Amygdala (tissue), 56 donors: ENCODE measurements at places on chromosomes 6 and 20.

- no peak for DNase-seq
Observed at GRCh38 chr20:59446376-59446775, 146.0 kb downstream of the EDN3 start.

- no peak for DNase-seq
Observed at GRCh38 chr20:56750430-56750829, 121.3 kb downstream of the TFAP2C start.

GRCh38 chr6:31285486-31285885, 13.6 kb upstream of the HLA-C start:
- no peak for DNase-seq

DNA sequence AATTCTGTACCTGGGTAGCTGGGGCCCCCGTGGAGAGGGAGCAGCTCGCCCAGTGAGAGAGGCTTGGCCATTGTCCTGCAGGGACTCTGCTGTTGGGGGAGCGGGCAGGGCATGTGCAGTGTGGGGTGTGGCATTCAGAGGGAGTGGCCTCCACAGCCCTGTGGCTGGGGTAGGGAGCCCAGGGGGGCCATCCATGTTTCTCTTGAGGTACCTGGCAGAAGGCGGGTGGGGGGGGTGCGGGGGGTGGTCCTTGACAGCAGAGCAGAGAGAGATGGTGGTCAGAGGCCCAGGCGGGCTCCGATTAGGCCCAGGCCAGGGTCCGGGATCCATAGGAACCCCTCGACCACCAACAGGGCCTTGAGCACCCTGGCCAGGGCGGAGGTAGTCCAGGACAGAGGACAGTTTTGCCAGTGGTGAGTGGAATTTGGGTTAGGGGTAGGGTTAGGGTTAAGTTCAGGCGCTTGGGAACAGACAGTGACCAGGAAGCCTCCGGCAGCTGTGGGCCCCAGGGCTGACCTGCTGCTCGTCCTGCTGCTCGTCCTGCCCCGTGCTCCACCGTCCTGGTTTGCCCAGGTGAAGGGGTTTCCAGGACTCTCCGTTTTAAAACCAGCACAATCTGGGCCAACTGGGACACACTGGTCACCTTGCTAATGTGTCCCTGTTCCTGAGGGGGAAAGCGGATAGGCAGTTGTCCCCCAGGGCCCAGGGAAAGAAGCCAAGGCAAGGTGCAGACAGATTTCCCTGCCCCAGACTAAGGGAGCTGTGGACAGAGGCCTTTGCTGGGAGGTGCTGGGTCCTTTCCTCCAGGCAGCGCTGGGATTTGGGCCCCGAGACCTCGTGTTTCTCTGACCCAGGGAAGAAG, 24.8 kb upstream of the MYT1 start:
- DNase-seq = no peak

- DNase-seq = no peak
Observed at GRCh38 chr6:19805129-19805481, 32.1 kb upstream of the ID4 start.

- no peak for DNase-seq
Observed at GRCh38 chr6:51531623-51532022, 555.8 kb downstream of the PKHD1 start.

DNA sequence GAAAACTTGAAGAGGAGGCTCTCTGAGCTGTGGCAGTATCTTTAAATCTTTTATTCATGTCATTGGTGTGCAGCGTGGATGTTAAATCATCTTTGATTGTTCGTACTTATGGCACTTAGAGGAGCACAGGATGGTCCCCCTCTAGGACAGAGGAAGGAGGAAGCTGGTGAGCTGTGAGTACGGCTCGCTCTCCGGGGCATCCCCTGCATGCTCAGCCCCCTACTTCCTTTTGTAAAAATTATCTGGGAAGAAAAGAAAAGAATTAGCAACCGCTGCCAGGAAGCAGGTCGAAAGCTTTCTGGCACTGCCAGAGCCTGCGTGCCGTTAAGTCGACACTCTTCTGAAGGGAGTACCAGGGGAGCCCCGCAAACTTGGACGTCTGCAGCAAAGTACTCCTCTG, 158.5 kb downstream of the SYNDIG1 start:
- no peak for DNase-seq

- DNase-seq = no peak
Observed at GRCh38 chr20:49282584-49283171, 4.8 kb upstream of the ZNFX1 start.

DNA sequence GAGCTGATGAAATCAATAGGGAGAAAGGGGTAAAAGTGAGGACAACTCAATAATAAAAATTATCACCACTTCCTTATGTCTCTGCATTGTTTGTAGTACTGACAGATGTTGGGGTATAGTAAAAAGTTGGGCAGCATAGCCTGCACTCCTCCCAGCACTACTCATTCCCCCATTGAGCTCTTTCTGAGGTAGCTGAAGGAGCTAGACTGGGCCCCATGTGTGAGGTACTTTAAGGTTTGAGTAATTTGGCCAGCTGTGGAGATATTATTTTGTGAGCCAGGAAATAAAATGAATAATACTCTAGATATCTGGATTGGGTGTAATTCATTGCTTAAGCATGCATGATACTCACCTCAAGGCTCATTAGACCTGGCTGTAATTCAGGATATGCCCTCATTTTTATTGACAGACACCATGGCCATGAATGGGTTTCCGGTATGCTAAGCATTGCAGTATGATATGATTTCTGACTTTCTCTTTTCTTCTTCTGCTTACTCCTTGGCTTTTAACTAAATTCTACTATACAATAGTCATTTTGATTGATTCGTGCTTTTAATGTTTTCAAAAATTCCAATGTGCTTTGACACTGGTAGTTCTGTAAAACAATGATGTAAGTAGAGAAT, 283.9 kb upstream of the RIMS1 start:
- no peak for DNase-seq

- DNase-seq = no peak
Observed at GRCh38 chr20:62269378-62269777, 31.1 kb downstream of the OSBPL2 start.

- DNase-seq = no peak
Observed at GRCh38 chr6:152457949-152458624, 179.1 kb downstream of the SYNE1 start.

DNA sequence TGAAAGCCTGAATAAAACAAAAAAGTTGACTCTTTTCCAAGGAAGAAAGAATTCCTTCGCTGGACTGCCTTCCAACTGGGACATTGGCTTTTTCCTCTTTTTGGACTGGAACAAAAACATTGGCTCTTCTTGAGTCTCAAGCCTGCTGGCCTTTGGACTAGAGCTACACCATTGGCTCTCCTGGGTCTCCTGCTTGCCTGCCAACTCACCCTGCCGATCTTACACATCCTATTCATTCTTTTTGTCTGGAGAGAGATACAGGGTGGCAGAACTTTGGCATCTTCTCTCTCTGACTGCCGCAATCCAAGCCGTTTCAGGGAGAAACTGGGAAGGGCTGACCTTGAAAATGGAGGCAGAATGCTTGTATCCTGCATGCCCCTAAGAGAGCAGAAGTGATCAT, 20.2 kb downstream of the DDO start:
- DNase-seq = no peak

GRCh38 chr6:144417681-144418080, 132.5 kb downstream of the UTRN start:
- DNase-seq = no peak

DNA sequence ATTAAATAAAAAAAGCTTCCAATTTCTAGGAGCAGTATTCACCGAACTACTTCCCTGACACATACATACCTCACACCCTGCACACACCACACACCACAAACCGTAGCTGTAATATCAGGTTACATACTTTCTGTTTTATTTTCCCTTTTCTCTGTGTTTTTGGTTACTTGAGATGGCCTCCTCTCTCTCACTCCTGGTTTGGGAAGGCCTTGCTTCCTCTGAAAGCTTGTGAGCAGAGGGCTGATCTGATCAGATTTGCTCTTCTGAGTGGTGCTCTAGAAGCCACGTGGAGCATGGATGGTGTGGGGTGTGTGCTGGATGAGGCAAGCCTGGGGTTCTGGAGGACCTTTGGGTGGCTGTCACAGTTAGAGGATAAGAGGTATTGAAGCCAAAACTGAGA, 20.9 kb downstream of the UTRN start:
- no peak for DNase-seq

- no peak for DNase-seq
Observed at GRCh38 chr6:109626311-109626710, 64.7 kb downstream of the AK9 start.

GRCh38 chr6:133991096-133991593, 38.1 kb downstream of the TBPL1 start:
- DNase-seq = no peak

GRCh38 chr6:169980826-169981450, 229.5 kb downstream of the ERMARD start:
- no peak for DNase-seq

- DNase-seq = no peak
Observed at GRCh38 chr6:156729248-156729647, 47.9 kb upstream of the ARID1B start.

GRCh38 chr6:134020543-134020942, 31.9 kb downstream of the SLC2A12 start:
- DNase-seq = no peak

- DNase-seq = no peak
Observed at GRCh38 chr20:4633780-4634179, 87.9 kb upstream of the PRND start.

DNA sequence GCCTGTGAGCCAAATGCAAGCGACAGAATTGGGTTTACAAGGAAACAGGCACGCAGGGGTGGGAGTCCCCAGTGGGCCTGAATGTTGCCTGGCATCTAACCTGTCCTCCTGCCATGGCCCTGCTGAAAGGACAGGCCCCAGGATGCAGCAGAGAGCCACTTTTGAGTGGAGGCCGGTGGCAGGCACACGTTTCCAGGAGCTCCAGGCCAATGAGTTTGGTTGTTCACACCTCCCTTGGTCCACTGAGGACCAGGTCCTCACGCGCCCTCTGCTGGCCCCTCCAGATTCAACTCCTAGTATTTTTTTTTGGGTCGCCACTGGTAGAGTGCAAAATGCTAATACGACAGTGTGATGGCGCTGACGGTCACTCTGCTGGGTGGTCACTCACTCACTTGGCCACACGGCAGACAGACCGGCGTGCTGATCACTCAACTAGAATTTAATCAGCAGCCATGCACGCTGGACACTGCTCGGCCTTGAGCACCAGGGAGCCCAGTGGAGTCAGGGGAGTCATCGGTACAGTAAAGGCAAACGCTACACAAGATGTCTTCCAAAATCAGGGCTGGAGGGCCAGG, 81.7 kb upstream of the NFATC2 start:
- DNase-seq = no peak

GRCh38 chr6:144104898-144105487, 9.6 kb upstream of the SF3B5 start:
- no peak for DNase-seq

- DNase-seq = no peak
Observed at GRCh38 chr6:93327857-93328256, 91.5 kb downstream of the EPHA7 start.

GRCh38 chr6:139943391-139943790, 568.9 kb upstream of the CITED2 start:
- no peak for DNase-seq

GRCh38 chr6:169253337-169254238, at the start of gene THBS2:
Gene THBS2 (minus strand): TSS chr6:169253846. CDS start chr6:169250784, 3,062 bp downstream.
- peak; percentile 29 for DNase-seq

GRCh38 chr6:85865420-85866369, 223.0 kb upstream of the SYNCRIP start:
- no peak for DNase-seq

DNA sequence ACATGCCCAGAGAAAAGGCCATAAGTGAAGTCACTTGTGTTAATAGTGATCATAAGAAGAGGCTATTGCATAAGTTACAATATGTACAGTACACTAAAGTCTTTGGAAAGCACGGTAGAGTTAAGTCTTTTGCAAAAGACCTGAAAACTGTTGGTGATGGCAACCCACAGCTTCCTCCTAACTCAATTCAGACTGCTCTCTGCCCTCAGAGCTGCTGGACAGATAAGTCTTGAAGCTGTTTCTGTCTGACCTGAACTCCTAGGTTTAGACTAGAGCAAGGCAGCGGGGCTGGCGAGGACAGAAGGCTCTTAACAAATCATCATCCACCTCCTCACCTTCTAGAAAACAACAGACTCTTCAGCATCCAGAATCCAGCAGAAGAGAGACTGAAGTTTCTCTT, 125.4 kb downstream of the CD24 start:
- DNase-seq = no peak

- DNase-seq = no peak
Observed at GRCh38 chr6:76818451-76818850, 644.8 kb downstream of the HTR1B start.

GRCh38 chr6:53154794-53155193, 6.2 kb upstream of the GCM1 start:
- DNase-seq = no peak

GRCh38 chr6:70377372-70377771, 35.9 kb upstream of the FAM135A start:
- DNase-seq = no peak

DNA sequence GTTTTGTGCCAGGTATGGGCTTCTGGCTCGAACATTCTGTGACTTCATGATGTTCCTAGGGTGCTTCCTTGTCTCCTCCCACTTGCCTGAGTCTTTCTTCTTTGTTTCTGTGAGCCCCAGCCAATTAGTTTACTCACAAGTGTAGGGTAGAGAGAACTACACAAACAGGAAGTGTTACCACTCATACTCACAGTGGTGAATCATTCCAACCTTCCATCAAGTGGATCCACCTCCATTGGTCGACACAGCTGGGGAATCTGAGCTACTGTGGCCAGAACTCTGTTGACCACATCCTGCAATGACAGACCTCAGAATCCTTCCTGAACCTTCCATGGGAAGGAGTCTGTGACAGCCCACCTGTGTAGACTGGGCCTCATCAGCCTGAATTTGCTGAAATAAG, 76.8 kb downstream of the UNC5CL start:
- no peak for DNase-seq

DNA sequence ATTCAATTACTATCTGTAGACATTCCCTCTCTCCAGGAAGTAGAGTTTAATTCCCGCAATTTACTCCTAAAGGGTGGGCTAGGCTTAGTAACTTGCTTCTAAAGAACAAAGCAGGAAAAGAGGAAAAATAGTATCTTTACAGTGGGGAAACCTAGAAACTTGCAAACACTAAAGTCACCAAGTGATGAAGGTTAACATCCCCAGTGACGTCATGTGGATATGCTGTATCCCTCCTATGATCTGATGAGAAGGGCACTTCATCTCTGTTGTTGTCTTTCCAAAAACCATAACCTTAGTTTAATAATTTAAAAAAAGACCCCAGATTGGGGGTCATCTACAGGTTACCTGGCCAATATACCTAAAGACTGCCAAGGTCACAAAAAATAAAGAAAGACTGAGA, 17.3 kb downstream of the SLC22A16 start:
- DNase-seq = no peak

- no peak for DNase-seq
Observed at GRCh38 chr20:63742381-63743024, 2.9 kb downstream of the SLC2A4RG start.

GRCh38 chr6:42269553-42269952, 51.9 kb upstream of the MRPS10 start:
- DNase-seq = no peak
